ENCODE measurements at places on chromosomes 13 and 19.
A peak's percentile ranks its signal among the peaks of the same experiment; 100 is the strongest.

- DNase-seq, result no peak
Observed at GRCh38 chr13:74438901-74439300, 304.7 kb upstream of the KLF12 start.

- no peak for DNase-seq
Observed at GRCh38 chr19:46406976-46407375, 6.4 kb downstream of the CCDC8 start.

DNA sequence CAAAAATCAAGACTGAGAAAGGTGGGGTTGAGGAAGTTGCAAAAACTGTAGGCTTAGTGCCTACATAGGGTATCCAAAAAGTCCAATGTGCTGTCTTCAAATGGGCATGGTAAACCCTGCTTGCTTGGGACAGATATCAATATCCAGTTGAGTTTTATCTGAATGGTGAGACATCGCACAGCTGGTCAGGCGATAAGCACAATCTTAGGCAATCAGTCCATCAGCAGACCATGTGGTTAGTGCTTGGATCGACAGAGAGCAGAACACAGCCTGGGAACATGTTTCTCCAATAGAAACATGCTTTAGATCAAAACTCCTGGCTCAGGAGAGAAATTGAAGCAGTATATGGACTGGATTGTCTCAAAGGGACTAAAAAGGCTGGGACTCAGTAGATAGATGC is 151.3 kb upstream of the IPO5 start:
- no peak for DNase-seq

GRCh38 chr13:20439261-20439660 is 86.4 kb downstream of the CRYL1 start:
- no peak for DNase-seq

GRCh38 chr19:49851456-49852259 is 699 bp downstream of the PTOV1 start:
- peak; percentile 51 for DNase-seq
